ENCODE measurements at places on chromosomes 5 and 9.

DNA sequence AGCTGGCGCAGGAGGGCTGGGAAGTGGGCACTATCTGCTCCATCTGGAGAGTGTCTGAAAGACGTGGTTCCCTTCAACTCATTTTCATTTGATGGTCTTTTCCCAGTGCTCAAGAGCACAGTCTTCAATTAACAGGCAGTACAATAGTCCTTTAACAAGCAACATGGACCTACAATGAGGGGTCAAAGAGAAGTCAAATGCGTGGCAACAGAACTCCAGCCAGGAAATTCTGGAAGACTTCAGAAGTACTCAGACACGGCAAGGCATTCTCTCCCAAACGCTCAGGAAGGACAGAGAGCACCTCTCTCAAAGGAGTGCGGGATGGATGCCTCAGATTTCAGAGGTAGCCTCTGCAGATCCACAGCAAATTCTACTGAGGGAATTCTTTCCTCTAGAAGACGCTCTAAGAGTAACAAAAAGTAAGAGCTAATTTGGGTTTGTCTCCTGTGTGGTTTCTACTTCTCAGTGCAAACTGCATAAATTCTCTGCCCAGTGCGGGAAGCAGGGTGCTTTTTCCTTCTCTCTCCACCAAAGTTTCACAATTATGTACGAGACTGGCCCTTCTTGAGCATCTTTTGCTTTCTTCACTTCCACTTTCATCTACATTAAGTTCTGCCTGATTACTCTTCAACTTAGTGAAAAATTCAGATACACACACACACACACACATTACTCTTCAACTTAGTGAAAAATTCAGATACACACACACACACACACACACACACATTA is 56.4 kb downstream of the LHFPL2 start:
- no peak for DNase-seq

DNA sequence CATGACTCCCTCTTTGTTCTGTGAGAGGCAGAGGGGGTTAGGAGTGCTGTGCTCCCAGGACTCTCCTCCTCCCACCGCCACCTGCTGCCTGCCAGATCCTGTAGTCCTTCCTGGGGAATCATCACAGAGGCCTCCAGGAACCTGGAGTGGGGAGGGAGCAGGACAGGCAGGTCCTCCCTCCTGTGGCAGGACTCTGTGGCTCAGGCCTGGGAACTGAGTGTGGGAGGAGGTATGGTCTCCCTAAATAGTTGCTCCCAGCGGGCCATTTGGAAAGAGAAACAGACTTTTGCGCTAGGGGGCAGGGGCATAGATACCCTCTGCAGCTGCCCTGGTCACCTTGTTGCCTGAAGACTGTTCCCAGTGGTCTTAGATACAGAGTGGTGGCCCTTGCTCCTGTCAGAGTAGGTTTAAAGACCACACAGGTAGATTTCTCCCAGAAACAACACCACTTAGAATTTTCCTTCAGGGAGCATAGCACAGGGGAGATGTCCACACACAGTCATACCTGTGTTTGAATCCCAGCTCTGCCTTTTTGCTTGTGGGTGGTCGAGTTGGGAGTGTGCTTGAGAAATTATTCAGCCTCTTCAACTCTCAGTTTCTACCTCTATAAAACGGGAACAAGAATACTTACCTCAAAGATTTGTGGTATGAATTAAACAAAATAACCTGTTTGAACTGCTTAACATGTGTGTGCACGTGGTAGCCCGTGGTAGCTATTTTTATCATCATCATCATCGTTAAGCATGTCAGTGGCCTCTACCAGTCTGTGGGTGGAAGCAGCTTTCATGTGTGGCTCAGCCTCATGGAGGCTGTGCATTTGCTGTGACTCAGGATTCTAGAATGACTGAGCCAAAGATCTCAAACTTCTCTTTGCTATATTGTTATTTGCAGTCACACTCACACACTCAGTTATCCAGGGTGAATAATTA is 55.8 kb downstream of the SLC22A5 start:
- DNase-seq: no peak

GRCh38 chr5:57531333-57531732 is 48.7 kb upstream of the ACTBL2 start:
- DNase-seq: no peak

DNA sequence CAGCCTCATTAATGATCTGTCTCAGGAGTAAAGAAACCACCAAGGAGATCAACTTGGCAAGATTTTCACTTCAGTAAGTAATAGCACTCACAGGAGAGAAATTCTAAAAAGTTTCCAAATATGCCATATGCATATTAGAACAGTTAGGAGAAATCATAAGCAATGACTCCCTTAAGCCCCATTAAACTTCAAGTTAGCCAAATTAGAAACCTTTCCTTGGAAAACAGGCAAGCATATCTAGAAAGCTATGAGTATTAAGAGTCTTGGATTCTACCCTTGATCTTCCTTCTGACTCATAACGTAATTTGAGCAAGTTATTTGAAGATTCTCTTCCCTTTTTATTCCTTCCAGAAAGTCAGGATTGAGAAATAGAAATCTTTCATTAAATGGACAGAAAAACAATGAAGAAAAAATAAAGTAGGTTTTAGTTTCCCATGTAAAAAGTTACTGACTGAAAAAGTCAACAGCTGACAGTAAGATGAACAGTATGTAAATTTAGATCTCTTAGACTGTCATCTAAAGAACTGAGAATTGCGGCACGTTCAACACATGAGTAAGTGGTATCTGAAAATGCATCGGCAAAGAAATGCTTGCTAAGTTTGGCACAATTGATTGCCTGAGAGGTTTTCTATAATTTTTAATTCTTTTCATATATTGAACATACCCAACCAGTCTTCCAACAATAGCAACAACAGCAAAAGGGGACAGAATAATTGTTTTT is 565.7 kb upstream of the FTMT start:
- DNase-seq: no peak

DNA sequence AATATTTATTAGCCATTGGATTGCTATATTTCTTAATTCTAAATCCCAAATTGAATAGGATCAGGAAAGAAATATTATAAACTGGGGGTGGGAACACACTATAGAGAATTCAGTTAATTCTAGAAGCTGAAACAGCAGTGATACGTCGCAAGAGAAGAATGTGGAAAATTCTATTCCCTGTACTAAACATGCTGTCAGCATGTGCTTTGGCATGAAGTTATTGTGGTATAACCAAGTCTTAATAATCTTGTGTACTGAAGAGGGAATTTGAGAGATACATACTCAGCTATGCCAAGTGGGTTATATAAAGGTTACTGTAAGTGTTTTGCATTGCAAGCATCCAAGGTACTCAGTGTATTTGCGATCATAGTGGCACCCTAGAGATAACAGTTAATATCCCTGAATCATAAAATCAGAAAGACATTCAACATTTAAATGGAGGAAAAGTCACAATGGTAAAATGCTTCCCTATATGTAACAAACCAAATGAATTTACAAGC is 1492.9 kb upstream of the C9orf72 start:
- no peak for DNase-seq

DNA sequence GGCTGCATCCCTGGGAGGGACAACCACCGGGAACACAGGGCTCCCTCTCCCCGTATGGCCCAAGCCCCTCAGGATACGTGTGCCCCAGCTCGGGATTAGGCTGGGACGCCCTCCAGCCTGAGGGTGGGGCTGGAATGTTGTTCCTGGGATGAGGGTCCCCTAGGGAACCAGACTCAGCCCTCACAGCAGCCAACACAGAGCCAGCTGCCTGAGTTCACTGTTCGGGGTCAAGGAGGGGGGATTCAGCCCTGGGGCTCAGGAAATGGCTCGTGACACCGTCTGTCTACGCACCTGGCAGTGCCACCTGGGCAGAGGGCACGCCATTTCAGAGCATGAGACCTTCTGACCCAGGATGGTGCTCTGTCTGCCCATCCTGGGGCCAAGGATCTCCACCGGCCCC is 8.9 kb downstream of the RNF44 start:
- DNase-seq: no peak
